G401 (cell line): ENCODE measurements at places on chromosomes 3 and 15. TPM values are rescaled to one million over a fixed set of nuclear protein-coding genes. Genes with fewer than 3 reads are reported as not detected.

- peak; percentile 51 for DNase-seq
Measured at GRCh38 chr3:37993820-37994638, 3.4 kb downstream of the VILL start.

DNA sequence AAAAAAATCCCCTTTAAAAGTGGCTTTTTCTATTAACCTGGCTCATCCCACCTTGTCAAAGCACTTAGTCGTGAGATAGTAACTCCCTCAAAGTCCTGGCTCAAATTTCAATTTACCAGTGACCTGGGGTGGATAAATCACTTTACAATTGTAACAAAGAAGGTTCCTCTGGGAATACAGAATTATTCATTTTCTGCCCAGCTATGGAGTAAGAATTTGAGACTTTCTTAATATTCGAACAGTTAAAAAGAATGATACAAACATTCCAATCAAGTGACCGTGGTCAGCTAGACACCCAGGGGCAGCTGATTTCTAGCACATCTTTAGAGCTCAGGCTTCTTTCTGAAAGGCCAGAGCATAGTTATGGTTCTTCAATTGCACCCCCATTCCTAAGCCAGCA is 291.0 kb upstream of the TGFBR2 start:
- DNase-seq, result no peak

DNA sequence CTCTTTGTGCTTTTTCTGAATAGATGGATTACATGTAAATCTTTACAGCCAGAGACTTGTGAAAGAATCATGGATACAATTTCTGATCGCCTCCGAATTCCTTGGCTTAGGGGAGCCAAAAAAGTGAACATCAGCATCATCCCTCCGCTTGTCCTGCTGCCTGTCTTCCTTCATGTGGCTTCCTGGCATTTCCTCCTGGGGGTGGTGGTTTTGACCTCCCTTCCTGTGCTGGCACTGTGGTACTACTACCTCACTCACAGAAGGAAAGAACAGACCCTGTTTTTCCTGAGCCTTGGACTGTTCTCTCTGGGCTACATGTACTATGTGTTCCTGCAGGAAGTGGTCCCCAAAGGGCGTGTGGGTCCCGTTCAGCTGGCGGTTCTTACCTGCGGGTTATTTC is 5.9 kb downstream of the ZDHHC23 start:
- no peak for DNase-seq

DNA sequence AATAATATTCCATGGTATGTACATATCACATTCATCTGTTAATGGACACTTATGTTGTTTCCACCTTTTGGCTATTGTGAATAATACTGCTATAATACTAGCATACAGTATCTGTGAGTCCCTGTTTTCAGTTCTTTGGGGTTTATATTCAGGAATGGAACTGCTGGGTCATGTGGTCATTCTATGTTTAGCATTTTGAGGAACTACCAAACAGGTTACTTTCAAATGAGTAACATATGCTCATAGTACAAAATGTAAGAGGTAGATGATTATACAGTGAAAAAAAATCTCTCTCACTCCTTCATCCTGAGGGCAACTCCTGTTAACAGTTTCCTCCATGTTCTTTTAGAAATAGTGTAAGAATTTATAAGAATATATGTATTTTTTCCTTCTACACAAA is 162.2 kb downstream of the PLD1 start:
- no peak for DNase-seq

DNA sequence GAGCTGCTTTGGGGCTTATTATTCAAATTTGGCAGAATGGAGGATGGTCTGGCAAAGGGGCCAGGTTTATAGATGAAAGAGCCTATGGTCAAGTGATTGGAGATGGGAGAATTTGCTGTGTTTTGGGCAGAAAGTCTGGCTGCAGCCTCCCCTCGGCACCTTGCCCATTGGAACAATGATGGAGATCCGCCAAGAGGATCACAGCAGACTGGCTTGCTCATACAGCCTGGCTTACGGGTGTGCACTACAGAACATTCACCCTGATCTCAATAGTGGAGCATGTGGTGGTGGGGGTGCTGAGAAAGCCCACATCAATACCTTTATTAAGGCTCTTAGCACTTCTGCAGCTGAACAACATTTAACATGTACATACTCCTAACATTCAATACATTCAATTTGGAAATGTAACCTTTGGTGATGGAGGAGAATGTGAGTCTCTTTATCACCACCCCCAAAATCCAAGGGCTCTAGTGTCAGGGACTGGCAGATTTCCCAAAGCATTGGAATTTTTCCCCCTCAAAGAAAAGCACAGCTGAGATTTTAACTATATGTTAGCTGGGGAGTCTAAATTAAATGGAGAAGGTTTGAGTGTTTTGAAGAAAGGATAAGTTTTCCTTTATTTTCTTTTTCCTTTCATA is 118.4 kb upstream of the TMC3 start:
- peak; percentile 88 for DNase-seq

GRCh38 chr15:81014446-81015093 is 13.8 kb downstream of the TLNRD1 start:
- DNase-seq, result peak; percentile 80

- DNase-seq, result no peak
Measured at GRCh38 chr3:61875976-61876671, 314.8 kb downstream of the PTPRG start.

DNA sequence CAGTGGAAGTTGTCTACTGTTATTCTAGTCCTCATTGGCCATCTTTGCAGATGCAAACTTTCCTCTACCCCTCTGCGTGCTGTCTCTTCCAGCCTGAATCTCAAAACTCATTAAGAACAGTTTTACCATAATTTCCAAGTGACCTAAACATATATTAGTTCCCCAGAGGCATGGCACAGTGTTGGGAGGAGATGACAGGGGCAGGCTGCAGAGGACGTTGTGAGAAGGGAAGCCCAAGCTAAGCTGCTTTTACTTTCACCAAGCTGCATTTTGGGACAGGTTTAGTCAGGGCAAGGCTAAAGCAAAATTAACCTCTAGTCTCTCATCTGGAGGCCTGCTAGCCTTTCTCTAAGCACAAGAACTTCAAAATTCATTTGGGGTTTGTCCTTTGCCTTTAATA is 318.6 kb upstream of the SATB1 start:
- no peak for DNase-seq

GRCh38 chr3:194667363-194667762 is 4.6 kb downstream of the LSG1 start:
- DNase-seq, result no peak

DNA sequence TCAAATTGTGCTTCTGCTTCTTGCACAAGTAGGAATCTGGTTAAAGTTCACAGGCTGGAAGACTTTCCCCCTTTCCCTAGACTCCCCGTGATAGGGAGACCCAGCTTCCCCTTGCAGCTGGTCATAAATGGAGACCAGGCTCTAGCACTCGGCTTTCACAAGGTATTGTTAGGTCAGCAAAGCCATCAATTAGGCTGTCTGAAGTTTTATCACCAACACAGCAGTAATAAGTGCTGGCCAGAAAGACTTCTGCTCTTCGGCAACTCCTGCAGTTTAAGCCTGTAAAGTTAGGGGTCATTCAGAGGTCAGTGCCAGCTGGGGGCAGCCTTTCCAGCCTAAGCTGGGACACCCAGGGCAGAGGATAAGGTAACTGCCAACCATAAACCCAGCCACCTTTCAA is 203.4 kb downstream of the MEIS2 start:
- no peak for DNase-seq

GRCh38 chr15:42102646-42103235 is 8.4 kb upstream of the PLA2G4D start:
- no peak for DNase-seq

GRCh38 chr3:177721864-177722785 is 524.8 kb upstream of the TBL1XR1 start:
- DNase-seq, result no peak

The MUC20 gene
- 1.7 and 4.7 TPM in 2 replicates for total RNA-seq

The GP5 gene
- not detected in 2 replicates for total RNA-seq

The COL6A5 gene
- not detected in 2 replicates for total RNA-seq

The TNFSF10 gene
- not detected in 2 replicates for total RNA-seq

The CPB1 gene
- total RNA-seq, result not detected in 2 replicates

The ARPIN gene
- 5.3 and 7.0 TPM in 2 replicates for total RNA-seq

The GRK7 gene
- not detected in 2 replicates for total RNA-seq

The HIGD1A gene
- 239 and 240 TPM in 2 replicates for total RNA-seq

The PLA2G4E gene
- total RNA-seq, result not detected in 2 replicates
